Inflammatory macrophage (primary cell): ENCODE measurements at places on chromosomes 7 and 10.

- DNase-seq = no peak
Observed at GRCh38 chr7:84844771-84845170, 342.1 kb downstream of the SEMA3D start.

DNA sequence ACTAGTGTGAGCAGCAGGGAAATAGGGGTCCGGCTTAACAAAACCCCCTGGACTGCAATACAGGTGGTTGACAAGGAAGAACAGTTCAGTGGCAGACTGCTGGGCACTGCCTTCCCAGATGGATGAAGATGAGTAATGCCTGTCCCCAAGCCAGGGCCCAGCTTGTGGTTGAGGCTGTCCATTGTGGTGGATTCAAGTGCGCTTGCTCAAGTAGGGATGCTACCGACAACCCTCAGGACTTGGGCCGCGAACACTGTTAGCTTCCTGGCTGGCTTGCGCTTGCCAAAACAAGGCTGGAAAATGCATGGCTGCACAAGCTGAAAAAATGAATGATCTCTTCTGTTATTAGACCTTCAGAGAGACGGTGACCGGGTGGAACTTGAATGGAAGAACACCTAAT is 116.1 kb upstream of the ACBD5 start:
- no peak for DNase-seq

GRCh38 chr7:44309271-44310091 is 15.9 kb downstream of the CAMK2B start:
- peak; percentile 62 for DNase-seq

DNA sequence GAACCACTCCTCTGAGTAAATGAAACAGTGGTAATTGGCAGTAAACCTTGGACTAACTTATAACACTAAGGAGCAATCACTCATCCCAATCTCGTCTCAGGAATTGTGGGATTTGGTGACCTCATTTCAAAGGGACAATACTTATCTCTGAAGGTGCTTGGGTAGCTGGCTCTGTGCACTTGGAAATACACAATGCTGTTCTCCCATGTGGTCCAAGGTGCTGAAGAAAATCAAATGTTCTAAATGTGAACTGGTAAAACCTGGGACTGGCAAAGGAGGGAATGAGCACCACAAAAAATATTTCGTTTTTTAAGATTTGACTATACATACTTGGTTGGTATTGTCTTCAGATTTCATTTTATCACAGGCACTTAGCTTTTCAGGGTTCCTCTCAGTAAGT is 1193.0 kb downstream of the SORCS1 start:
- no peak for DNase-seq

GRCh38 chr7:139246905-139247304 is 15.9 kb downstream of the UBN2 start:
- no peak for DNase-seq

GRCh38 chr10:49012603-49013002 is 73.0 kb upstream of the LRRC18 start:
- DNase-seq = no peak

- no peak for DNase-seq
Observed at GRCh38 chr10:132698761-132699391, 87.1 kb downstream of the NKX6-2 start.

- peak; percentile 11 for DNase-seq
Observed at GRCh38 chr10:80414142-80414895, 6.0 kb downstream of the PRXL2A start.

DNA sequence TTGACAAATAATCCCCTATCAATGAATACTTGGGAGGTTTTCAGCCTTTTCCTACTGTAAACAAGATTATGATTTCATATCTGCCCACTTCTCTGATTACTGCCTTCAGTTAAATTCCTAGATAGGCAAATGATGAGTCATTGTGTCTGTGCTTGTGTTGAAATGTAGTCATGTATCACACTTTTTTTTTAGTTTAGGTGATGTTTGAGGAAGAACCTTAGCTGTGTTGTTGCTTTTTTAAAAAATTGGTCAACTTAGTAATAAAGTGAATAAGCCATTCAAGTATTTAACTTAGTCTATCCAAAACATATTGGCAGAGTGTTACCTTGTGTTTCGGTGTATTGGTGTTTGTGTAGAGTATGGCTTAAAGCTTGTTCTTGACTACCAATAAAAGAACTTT is 60.0 kb downstream of the WAC start:
- DNase-seq = peak; percentile 64

GRCh38 chr7:41696323-41696916 is 6.5 kb downstream of the INHBA start:
- DNase-seq = peak; percentile 72

- peak; percentile 67 for DNase-seq
Observed at GRCh38 chr10:113680190-113681111, 739 bp downstream of the CASP7 start.

GRCh38 chr10:92111336-92111939 is 179.4 kb downstream of the CPEB3 start:
- no peak for DNase-seq

GRCh38 chr10:121183236-121183635 is 332.1 kb downstream of the WDR11 start:
- no peak for DNase-seq

DNA sequence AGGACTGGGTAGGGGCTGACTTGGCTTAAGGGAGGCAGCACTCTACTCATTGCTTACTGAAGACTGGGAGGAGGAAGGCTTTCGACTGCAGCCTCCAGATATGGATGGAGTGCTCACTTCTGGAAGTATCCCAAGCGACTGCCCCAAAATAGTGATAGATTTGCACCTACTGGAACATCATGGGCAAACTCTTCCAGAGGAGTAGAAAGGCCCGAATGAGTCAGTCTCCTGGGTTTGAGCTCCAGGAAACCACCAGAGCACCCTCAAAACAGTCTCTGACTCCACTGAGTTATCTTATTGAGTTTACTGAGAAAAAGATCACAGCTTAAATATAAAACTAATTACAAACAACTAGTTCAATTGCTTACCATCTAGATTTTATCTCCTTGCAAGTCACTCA is 37.2 kb upstream of the PDLIM1 start:
- no peak for DNase-seq

- DNase-seq = no peak
Observed at GRCh38 chr7:81053623-81054022, 134.8 kb upstream of the SEMA3C start.

- DNase-seq = peak; percentile 99
Observed at GRCh38 chr7:35800718-35801391, at the start of gene SEPTIN7. SEPTIN7 (plus strand) TSS chr7:35801057; CDS start chr7:35801210, 153 bp downstream.
